ENCODE measurements at places on chromosomes 5 and 9.
A peak's percentile ranks its signal among the peaks of the same experiment; 100 is the strongest.

DNA sequence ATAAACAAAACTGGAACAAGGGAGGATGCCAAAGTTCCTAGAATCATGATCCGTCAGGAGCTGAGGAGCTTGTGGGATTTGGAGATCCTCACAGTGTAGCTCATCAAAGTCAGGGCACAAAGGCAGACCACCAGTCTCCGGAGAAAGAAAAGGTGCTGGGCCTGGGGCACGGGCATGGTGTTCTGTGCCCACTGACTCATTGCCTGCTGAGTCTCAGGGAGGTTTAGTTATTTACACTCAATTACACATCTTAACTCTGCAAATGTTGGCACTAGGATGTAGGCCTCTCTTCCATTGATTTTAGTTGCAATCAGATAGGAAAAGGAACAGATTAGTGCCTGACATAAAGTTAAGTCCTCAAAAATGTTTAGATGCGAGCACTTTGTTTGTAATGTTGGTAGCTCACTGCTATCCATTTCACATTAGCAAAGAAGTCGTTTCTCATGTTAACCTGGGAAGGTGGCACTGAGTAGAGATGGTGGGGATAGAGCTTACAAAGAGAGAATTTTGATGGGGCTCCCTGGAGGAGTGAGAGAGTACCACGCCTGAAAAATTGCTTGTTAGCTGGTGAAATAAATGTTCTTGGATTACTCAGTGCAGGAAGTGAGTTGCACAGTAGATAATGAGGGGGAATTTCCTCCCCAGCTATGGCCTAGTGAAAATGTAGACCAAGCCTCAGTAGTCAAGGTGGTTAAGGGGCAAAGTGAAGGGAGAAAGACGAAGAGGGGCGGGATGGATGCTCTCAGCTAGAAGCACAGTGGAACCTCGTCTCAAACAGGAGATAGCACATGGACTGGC, 109.5 kb upstream of the CD180 start:
- no peak for DNase-seq

DNA sequence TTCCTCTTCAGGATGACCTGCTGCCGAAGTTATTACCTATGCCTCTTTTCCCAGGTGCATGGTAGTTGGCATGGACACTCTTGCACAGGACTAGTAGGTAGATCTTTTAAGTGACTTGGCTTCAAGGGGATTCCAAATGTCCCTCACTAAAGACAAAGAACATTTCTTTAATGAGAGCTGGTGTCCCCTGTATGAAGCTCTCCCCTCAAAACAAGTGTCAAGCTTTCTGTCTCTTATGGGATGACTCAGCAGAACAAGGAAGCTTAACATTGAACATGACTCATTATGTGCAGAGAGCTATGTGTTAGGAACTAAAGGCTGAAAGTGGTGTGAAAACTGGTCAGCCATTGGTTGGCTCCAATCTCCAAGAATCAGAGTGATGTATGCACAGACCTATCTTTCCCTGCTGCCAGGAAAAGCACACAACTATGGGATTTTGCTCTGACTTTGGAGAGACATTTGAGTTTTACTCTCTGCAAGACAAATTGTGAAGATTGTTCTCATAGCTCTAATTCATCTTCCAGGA, 120.5 kb downstream of the PRDM6 start:
- DNase-seq = peak; percentile 3

- no peak for DNase-seq
Observed at GRCh38 chr9:6896562-6896961, 138.8 kb downstream of the KDM4C start.

- DNase-seq = no peak
Observed at GRCh38 chr9:757246-757881, 84.1 kb upstream of the DMRT1 start.

DNA sequence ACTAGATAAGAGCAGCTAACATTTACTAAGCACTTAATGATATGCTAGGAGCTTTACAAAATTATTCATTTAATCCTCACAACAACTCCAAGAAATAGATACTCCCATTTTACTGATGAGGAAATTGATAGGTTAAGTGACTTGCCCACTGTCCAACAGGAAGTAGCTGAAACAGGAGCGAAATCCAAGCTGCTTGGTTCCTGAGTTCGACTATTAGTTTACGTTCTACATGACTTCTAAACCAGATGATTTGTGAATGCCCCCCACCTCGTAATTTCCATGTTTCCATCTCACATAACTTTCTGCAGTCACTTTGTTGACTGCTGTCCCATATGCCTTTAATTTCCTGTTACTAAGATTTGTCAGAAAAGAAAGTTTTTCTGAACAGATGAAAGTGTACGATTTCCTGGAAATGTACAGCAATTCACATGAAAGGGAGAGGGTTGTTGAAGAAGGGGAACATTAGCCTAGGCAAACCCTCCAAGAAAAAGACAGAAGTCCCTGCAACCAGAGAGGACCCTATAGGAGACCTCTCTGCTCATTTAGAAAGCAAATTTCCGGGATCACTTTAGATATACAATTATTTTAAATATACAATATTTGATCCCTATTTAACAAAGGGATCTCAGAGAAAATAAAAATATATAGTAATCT, 279.1 kb upstream of the EFNA5 start:
- DNase-seq = no peak

DNA sequence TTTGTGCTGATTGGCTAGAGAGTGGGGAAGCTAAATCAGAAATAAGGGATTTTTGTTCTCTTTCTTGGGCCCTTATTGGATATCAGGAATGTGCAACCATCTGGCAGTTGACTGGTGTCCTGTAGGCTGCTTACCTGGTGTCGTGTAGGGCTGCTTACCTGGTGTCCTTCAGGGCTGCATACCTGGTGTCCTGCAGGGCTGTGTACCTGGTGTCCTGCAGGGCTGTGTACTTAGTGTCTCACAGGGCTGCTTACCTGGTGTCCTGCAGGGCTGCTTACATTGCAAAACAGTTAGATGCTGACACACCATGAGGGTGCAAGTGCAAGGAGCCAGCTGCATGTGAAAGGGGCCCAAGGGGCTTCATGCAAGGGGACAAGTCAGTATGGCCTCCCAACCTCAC, 249.3 kb downstream of the ICE1 start:
- DNase-seq = no peak

- no peak for DNase-seq
Observed at GRCh38 chr5:124747791-124748686, 1.6 kb upstream of the ZNF608 start.

- DNase-seq = no peak
Observed at GRCh38 chr5:137587919-137588318, 88.8 kb upstream of the SPOCK1 start.

- no peak for DNase-seq
Observed at GRCh38 chr9:21968331-21969010, 25.7 kb downstream of the CDKN2A start.

- no peak for DNase-seq
Observed at GRCh38 chr5:133106761-133107572, 55.2 kb downstream of the HSPA4 start.

DNA sequence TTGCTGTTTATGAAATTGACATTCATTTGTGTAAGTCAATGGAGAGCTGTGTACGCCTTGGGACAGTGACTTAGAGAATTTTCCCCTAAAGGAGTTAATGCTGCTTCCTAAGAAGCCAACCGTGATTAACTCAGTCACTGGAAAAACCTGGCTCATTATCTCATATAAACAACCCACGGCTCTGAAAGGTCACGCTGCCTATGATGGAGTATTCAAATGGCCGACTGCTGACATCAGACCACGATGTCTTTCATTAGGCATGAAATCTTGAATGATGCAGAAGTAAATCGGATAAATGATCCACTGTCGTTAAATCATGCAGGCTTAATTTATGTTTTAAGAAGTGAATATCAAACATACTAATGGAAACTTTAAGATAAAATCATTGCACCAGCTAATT, 603.7 kb downstream of the RAB3C start:
- no peak for DNase-seq
